Cerebellum (tissue), 4 donors: ENCODE measurements at places on chromosomes 5 and 9.

DNA sequence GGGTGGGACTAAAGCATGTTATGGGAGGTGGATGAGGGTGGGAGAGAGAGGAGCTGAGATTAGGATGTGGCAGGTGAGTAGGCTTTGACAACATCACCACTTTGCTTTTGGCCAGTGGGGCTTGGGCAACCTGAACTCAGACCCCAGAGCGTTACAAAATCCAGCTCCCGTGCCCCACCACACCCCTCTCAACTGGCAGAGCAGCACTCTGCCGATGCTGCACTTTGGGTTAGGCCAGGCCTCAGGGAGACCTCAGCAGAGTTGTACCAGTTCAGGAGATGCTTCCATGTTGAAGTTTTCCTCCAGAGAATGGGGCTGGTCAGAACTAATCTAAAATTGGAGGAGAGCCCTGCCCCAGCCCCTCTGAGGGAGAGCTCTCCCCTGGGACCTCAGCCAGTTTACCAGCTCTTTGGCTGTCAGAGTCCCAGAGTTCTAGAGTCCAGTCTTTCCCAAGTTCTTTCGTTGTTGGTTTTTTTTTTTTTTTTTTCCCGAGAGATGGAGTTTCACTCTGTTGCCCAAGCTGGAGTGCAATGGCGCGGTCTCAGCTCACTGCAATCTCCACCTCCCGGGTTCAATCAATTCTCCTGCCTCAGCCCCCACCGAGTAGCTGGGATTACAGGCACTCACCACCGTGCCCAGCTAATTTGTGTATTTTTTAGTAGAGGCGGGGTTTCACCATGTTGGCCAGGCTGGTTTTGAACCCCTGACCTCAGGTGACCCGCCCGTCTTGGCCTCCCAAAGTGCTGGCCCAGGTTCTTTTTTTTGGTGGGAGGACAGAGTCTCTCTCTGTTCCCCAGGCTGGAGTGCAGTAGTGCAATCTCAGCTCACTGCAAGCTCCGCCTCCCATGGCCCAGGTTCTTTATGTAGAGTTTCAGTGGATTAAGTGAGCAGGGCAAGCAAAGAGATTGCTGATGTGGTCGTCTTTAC is 17.8 kb downstream of the NUDT2 start:
- DNase-seq: no peak

- no peak for DNase-seq
Measured at GRCh38 chr5:95393279-95393678, 2.1 kb downstream of the FAM81B start.

DNA sequence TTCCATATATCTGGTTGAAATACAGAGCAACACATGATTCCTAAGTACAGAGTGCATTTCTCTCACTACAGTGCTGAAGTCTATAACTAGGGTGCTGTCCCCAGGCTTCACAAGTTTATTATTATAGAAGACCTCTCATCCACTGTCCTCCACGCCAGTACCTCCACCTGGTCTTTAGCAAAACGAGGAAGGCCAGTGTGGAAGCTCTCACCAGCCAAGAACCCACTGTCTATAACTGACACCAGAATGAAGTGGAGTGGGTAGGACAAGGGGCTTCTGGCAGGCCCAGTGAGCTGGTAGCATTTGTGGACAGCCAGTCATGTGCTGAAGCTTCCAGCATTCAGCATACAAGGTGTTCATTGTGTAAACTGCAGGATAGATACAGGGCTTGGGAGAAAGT is 430.7 kb downstream of the GADD45G start:
- no peak for DNase-seq

DNA sequence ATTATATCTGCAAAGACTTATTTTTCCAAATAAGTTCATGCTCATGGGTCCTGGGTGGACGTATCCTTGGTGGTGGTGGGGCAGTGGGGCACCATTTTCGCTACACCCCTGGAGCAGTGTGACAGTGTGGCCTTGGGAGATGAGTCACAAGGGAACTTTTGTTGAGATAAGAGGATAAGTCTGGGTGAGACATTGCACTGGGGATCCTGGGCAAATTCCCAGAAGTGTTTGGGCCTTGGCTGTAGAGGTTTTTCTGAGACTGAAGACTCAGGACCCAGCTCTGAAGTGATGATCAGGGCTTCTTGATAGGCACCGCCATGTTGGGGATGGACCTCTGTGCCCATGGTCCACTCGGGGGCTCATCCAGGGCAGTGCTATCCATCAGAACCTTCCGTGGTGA is 149.4 kb downstream of the MACROH2A1 start:
- DNase-seq: no peak

DNA sequence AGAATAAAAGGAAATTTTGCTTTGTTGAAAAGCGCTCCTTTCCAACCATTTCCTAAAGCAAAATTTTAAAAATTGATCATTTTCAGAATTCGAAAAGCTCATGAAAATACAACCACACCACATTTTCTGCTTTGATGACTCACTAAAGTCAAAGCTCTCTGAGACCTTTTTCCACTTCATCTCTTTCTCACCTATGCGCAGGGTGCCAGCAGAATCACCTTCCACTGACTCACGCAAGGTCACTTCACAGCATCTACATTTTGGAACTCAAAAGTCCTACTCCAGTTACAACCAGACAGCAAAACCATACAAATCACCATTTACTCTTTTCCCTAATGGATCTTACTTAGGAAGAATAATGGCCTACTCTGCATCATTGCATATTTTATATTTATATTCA is 106.2 kb downstream of the MAP1B start:
- no peak for DNase-seq

DNA sequence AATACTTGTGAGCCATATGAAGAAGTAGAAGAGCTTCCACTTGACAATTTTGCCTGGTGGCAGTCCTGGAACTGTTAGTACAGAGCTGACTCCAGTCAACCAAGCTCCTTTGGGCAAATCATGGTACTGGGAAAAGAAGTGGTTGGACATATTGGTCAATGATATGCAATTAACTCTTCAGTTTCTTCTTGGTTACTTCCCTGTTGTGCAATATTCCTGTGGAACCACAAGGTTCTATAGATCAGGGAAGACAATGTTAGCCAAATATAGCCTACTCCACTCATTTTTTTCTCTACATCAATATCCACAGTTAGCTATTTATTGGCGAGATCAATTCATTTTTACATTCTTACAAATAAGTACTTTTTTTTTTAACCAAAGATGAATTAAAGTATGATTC is 14.4 kb upstream of the GDA start:
- DNase-seq: no peak

DNA sequence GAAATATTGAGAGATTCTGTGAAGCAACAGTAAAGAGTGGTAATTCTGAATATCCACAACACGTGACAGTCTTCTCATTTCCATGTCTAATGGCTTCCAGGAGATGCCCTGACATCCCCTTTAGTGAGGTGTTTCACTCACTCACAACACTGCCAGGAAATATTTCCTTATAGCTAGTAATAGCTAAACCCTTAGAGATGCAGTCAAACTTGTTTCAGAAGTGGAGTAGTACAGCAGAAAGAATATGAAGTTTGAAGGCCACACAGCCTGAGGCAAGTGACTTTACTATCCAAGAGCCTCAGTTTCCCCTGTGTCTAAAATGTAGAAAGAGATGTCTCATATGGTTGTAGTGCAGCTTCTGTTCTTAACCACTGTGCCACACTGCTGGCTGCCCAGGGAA is 139.2 kb downstream of the CDK5RAP2 start:
- DNase-seq: no peak

- no peak for DNase-seq
Measured at GRCh38 chr9:112532427-112532826, 45.8 kb downstream of the KIAA1958 start.

DNA sequence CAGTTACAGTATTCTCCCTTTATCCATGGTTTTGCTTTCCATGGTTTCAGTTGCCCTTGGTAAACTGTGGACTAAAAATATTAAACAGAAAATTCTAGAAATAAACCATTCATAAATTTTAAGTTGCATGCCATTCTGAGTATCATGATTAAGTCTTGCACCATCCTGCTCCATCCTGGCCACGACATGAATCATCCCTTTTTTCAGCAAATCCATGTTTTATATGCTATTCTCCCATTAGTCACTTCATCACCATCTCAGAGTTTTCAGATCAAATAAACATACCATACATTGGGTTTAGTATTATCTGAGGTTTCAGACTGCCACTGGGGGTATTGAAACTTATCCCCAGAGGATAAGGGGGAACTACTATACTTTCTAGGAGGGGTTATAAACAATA is 234.4 kb upstream of the ATP10B start:
- DNase-seq: no peak

DNA sequence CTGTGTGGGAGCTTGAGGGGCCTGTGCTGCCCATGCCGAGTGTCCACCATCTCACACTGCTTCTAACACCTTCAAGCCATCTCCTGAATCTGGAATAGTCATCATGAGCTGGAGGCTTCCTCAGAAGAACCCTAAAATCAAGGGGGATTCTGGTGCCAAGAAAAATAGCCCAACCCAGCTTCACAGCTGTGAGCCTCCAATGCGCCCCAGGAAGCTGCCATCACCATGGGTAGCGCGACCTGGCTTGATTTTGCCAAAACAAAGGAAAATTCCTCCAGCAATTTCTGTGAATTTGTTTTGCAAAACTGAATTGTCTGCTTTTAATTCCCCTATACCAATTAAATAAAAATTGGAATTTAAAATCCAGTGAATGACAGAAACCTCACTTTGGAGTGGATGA is 6.2 kb upstream of the TIFAB start:
- DNase-seq: no peak

- DNase-seq: no peak
Measured at GRCh38 chr5:66877843-66878242, 281.6 kb downstream of the MAST4 start.

DNA sequence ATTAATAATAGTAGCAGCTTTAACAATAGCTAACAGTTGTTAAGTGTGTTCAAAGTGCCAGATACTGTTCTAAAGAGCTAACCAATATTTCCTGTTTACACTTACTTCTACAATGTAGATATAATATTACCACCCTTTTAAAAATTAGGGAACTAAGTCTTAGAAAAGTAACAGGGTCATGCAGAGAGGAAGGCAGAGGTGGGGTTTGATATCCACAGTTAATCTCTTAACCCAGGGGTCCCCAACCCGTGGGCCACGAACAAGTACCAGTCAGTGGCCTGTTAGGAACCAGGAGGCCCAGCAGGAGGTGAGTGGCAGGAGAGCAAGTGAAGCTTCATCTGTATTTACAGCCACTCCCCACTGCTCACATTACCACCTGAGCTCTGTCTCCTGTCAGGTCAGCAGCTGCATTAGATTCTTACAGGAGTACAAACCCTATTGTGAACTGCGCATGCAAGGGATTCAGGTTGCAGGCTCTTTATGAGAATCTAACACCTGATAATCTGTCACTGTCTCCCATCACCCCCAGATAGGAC is 89.1 kb downstream of the ACTL7B start:
- DNase-seq: no peak

GRCh38 chr9:127334725-127335124 is 62.2 kb upstream of the SLC2A8 start:
- no peak for DNase-seq

- no peak for DNase-seq
Measured at GRCh38 chr9:36187414-36187813, 3.3 kb upstream of the CLTA start.

DNA sequence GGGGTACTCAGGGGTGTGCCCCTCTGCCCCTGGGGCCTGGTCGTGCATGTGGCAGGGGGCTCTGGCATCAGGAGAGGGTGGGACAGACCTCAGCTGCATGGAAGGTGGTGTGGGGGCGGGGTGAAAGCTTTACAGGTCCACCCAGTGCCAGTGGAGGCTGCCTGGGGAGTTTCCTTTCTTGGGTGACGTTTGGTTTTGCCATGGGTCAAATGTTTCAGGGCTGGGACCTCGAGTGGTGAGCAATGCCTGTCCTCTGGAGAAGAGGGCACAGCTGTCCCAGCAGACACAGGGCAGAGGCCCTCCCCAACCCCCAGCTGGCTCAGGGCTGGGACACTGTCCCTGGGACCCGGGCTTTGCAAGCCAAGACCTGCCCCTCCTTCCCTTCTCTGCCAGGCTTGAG is 3.6 kb downstream of the RXRA start:
- no peak for DNase-seq

DNA sequence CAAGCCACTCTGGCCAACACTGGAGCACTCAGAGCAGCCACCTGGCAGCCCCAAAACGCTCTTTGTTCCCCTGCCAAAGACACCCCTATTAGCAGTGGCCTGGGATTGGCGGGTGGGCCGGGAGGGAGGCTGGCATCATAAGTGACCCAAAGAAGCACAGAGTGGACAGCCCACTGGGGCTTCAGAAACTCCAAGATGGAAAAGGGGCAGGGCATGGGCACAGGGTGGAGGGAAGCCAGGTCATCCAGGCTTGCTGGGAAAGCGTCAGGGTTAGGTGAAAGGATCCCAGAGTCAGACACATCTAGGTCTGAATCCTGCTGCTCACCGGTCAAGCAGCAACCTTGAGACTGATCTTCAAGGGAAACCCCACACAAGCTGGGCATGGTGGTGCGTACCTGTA is 14.8 kb downstream of the EEIG1 start:
- DNase-seq: no peak

DNA sequence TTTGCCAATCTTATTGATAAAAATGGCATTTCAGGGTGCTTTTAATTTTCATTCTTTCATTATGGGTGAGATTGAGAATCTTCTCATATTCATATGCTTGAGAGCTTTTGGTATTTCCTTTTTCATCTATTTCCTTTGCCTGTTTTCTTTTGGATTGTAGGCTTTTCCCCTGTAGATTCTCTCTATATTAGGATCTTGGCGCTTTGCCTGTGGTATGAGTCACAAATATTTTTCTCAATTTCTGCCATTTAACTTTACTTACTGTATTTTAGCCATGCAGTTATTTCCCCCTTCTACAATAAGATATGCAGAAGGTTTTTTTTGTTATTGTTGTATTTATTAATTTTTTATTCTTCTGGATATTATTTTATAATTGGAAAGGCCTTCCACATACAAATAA is 21.5 kb upstream of the KLF9 start:
- no peak for DNase-seq

DNA sequence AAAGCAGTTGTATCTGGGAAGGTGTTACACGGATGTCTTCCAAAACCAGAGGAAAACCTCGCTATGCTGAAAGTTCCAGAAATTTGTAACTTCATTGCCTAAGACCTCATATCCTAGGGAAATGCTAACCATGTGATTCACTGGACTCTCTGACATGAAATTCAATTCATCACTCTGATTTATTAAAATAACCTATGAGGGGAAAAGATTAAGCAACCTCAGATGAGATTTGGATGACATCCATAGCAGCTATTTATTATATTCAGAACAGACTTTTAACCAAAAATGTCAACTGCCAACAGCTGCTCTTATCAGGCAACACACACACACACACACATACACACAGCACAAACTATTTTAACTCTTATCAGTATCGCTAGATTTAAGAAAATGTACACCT is 1006.4 kb upstream of the CTNND2 start:
- DNase-seq: no peak

- DNase-seq: no peak
Measured at GRCh38 chr9:116806075-116806474, 119.0 kb downstream of the TRIM32 start.

DNA sequence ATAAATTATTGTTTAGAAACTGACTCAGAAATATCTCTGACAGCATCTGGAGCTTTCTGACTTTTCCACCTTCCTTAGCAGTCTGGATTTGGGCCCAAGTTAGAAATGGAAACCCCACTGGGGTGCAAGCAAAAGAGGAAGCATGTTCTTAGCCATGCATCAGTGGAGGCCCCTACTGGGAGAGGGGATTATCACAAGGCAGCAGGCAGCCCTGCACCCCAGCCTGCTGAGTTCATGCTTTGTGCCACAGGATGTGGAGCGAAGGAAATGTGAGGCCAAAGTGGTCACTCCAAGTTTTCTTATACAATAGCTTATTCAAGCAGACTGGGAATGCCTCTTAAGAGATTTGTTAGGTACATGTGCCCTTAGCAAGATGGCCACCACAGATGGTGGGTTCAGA is 146.5 kb upstream of the TLX3 start:
- peak; percentile 54 for DNase-seq

GRCh38 chr5:67896930-67897313 is 318.6 kb upstream of the PIK3R1 start:
- DNase-seq: no peak
